ENCODE measurements at places on chromosomes 1 and 21.

GRCh38 chr1:25703671-25704266 lies 87.2 kb downstream of the MAN1C1 start:
- no peak for DNase-seq

DNA sequence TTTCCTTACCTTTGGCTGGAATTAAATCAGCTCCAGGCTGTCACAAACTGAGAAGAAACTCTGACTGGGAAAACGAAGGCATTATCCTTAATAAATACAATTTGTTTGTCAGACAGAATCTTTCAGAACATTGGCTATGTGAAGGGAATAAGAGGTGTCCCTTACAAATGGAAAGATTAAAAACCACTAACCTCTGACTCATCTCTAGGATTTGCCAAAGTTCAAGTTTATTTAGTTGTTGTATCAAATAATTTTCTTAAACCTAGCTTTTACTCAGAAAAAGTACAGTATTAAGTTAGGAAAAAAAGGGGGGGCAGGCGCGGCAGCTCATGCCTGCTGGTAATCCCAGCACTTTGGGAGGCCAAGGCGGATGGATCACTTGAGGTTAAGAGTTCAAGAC lies 15.7 kb downstream of the SERTAD4 start:
- no peak for DNase-seq

DNA sequence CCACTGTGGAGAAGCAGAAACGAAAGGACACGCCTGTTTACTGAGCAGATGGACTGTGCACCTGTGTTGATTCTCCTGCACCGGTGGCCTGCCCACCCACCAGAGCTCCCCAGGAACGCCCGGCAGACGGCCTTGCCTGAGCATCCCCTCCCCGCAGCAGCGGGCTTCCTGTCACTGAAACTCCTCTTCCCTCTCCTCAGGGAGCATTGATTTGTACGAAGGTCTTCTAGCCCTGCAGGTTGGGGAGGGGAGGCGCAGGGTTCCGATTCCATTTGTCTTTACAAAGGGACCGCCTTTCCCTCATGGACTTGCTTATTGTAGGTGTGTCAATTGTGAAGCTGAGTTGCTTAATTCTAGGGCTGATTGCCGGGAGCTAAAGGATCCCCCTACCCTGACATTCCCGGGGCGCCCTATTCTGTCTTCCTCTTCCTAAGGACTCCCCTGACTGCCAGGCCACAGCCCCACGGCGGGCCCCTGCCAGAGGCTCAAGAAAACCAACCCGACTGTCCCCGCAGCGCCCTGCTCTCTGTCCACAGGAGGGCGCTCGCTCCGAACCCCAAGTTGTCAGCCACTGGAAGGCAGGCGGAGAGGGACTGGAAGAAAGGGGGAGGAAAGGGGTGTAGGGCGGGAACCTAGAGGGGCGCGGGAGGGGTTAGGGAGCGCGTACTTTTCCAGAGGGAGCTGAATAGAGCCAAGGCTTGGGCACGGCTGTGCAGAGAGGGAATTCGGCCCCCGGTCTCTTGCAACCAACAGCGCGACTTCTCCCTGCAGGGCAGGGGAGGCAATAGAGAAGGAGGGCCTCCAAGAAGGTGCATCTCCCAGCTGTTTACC lies 2.8 kb downstream of the S100A6 start:
- peak; percentile 30 for DNase-seq

DNA sequence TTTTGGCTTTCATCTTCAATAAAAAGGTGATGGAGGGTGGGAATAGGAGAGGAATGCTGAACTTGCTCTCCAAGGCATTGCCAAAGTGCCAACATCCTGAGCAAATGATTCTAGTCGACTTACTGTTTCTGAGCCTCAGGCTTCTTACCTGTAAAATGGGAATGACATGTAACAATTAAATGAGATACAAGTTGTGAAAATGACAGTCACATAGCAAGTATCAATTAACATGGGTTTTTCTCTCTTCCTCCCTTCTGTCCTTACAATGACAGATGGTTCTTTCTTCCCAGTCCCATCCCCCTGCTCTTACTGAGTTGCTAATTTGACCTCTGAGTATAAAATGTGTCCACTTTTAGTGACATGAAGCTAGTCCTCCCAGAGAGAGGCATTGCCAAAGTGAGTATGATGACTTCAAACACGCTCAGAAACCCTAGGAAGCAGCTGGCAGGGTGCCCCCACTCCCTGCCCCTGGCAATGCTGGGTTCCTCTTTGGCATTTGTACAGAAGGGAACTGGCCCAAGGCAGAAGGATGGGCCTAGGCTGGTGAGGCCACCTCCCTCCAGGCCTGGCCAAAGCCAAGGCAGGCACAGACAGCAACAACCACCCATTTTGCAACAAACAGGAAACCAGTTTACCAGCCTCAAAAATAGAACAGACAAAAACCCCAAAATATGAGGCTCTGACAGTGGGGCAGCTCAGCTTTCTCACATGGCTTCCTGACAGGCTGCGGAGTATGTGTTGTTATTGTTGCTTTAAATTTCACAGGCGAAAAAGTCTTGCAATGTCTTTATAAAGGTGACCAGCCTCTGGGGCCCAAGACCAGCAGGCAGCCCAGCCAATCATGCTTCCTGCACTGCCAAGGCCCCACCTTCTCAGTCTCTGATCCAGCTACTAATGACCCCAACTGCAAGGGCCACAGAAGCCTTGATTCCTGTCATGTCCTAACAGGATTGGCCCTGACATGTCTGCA lies 115.9 kb downstream of the HIVEP3 start:
- no peak for DNase-seq

DNA sequence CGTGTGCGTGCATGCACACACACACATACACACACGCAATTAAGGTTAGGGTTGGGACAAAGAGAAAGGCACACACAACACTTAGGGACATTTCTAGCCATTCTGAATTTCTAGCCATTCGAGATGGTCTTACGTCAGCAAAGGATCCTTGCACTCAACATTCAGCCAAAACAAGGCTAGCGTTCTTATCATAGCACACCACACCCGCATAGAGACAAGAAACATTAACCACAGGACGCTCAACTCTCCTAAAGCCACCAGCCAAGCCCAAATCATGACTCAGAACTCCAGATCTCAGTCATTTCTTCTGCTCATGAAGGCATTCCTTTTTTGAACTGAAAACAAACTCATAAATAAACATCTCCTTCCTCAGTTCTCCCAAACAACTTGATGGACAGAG lies 106.8 kb downstream of the LMO4 start:
- no peak for DNase-seq

DNA sequence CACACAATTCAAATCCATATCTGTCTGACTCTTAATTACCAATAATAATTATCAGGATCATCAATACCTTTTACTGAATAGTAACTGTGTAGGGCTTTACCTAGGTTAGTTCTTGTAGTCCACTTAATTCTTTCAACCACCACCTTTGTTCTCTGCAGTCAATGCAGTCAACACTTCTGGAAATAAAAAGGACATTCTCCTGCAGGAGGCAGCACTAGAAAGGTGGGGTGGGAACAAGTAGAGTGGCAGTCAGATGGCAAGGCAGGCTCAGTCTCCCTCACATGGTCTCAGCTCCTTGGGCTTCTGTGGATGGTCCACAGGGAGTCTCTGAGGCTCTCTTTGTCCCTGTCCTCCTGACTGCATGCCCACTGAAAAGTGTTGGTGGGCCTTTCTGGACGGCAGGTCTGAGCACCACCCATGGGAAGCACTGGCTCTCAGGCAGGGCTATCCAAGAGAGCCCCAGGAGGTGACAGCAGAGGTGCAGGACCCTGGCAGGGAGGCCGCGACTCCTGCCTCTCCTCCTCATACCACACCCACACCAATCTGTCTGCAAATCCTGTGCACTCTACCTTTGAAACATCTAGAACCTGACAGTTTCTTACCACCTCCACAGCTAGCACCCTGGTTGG lies 237.3 kb downstream of the FOXD2 start:
- no peak for DNase-seq

GRCh38 chr1:151457911-151458801 lies 1.1 kb downstream of the POGZ start:
- peak; percentile 53 for DNase-seq
